ENCODE measurements at places on chromosomes 3 and 15.

DNA sequence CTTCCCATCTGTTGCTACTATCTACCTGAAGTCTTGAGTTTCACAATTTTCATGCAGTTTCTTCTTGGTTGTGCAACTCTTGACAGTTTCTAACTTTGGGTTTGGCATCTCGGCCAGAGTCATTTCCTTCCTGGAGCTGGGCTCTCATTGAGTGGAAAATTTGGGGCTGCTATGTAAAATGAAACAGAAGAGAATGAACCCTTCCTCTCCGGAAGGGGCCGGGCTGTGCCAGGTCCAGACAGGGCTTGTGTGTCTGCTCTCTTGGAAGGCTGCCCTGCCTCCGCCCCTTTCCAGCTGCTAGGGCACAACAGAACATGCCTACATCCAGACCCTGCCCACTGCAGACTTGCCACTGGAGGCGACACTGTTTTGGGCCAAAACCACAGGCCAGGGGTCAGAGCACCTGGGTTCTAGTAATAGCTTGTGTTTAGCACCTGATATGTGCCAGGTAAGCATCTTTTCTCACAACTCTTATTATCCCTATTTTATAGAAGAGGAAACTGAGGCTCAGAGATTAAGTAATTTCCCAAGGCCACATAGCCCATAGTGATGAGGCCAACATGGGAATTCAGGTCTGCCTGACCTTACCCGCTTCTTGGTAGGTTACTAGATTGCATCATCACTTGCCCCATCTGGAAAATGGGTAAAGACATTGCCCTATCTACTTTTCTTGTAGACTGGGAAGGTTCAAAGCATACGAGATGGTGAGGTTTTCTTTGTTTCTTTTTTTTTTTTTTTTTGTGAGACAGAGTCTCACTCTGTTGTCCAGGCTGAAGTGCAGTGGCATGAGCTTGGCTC is 25.0 kb downstream of the IRAK2 start:
- DNase-seq, result no peak

GRCh38 chr15:25733856-25734679 is 129.1 kb downstream of the ATP10A start:
- no peak for DNase-seq

DNA sequence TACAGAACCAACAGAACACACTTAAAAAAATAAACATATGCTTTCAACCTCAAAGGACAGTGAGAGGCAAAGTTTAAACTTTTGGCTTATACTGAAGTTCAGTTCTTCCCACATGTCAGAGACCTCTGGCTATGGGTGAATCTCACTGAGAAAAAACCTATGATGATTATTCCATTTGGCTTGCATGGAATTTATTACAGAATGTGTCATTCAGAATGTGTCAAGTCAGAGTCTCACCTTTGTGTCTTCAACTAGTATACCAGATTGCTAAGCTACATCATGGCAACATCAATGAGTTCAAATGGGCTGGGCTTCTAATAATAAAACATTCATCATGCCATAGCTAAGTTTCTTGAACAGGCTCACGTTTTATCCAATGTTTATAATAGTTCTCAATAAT is 987.0 kb downstream of the NTRK3 start:
- no peak for DNase-seq

GRCh38 chr3:149407898-149408297 is 30.4 kb upstream of the TM4SF1 start:
- DNase-seq, result no peak

DNA sequence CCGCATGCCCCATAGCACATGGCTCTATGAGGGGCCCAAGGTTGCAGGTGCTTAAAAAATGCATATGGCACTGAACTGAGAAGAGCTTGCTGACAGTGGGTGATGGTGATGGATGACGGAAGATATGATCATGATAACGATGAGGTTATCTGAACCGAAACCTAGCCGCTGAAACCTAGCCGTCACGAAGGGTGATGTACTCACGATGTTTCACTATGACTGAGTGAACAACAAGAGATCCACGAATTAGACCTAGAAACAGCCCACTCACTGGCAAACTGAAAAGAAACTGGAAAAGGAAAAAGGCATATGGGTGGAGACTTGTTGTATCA is 57.6 kb upstream of the BCL6 start:
- no peak for DNase-seq

DNA sequence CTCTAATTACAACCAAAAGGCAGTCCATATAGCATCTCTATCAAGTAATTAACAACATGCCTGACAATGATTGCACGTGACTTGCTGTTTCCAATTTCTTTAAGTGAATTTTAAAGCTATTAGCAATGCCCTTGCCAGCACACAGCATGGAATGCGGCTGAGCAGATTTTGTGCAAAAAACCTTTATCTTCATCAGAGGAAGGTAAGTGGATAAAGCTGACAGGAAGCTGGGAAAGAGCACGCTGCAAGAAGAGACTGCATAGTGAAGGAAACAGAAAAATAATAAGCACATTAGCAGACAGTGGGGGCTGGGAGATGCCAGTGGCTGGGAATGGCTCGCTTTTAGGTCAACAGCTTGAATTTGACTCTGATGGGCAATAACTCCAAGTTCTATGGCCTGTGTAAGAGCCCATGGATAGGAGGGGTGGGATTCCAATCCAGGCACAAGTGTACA is 138.8 kb downstream of the PDZRN3 start:
- DNase-seq, result no peak

- DNase-seq, result no peak
These were observed 18.7 kb downstream of the ZNF148 start for GRCh38 chr3:125356140-125357026.

GRCh38 chr3:141100112-141100511 is 49.0 kb downstream of the SPSB4 start:
- no peak for DNase-seq

All from NCI-H1048 (cell line).